ENCODE measurements at places on chromosomes 2 and 18.

DNA sequence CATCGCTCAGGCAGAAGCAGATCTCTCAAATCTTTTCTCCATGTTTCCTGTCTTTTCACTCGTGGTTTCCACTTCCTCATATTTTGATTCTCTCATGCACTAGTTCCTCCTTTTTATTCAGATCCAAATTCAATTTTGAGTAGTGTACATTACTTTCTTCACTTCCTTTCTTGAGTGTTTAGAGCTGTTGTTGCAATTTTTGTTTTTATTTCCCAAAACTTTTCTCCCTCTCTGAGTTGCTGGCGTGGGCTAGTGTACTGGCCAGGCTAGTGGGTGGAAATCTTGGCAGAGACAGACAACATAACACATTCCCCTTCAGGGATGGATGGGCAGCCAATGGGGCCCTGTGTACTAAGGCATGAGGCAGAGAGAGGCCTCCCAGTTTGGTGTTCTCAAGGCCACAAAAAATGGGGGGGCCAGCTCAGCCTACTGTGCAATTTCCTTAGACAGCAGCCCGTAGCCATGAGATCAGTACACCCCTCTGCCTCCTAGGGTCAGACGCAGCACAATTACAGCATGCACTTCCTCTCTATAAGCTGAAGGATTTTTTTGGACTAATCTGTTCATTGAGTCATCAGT lies 145.1 kb upstream of the PID1 start:
- DNase-seq: no peak

- no peak for DNase-seq
These were observed at the start of gene CBLN2 for GRCh38 chr18:72544092-72544886. TSS of gene CBLN2 (minus strand) at chr18:72544342. CDS start at chr18:72542160, 2,182 bp downstream.

GRCh38 chr2:98747888-98748287 lies 17.0 kb upstream of the MGAT4A start:
- no peak for DNase-seq

DNA sequence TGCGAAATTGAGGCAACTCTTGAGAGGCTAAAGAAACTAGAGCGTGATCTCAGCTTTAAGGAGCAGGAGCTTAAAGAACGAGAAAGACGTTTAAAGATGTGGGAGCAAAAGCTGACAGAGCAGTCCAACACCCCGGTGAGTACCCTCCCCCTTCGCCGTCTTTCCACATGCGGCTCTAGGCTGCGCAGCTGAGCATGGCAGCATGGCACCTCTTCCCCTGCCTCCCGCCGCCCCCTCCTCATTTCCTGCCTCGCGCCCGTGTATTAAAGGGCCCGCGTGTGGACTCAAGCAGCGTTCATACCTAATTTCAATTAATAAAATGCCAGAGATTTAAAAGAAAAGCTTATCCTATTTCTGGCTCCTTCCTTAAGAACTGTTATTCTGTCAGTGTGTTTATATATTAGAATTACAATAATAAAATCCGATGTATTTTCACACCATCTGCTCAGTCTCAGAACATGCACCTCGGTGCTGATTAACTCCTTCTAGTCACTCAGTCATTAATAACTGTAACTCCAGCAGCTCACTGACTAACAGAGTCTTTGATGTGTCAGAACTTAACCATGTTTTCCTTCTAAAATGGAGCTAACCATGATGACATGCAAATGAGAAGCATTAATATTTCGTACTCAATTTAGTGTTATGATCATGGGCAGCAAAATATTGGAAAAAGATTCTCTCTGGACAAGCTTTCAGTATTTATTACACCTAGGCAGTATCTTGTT lies 137.4 kb upstream of the CDCA7 start:
- no peak for DNase-seq

DNA sequence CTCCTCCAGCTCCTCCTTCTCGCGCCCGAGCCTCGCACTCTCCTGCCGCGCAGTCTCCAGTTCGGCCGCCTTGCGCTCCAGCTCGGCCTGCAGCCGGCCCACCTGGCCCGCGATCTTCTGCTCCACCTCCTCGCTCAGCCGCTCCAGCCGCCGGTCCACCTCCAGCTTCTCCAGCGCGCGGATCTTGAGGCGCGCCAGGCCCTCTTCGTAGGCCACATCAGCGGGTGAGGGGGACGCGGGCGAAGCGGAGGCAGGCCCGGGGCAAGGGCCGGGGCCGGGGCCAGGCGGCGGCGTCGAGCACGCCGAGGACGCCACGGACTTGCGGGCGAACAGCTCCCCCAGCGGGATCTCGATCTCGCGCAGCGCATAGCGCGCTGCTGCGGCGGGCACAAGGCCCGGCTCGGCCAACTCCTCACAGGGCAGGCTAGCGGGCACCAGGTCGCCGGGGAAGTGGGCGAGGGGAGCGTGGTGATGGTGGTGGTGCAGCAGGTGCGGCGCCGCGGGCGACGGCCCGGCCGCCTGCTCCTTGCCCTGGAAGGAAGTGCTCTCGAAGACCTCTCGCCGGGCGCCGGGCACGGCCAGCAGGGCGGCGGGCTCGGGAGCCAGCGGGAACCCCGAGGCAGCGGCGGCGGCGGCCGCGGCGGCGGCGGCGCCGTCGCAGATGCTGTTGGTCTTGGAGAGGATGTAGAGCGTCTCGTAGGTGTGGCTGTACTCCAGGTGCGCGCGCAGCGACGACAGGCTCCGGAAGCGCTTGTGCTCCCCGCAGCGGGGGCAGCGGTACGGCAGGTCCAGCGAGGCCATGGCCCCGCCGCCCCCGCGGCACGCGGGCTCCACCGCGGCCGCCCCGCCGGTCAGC lies 15.2 kb downstream of the FBXO41 start:
- peak; percentile 68 for DNase-seq

DNA sequence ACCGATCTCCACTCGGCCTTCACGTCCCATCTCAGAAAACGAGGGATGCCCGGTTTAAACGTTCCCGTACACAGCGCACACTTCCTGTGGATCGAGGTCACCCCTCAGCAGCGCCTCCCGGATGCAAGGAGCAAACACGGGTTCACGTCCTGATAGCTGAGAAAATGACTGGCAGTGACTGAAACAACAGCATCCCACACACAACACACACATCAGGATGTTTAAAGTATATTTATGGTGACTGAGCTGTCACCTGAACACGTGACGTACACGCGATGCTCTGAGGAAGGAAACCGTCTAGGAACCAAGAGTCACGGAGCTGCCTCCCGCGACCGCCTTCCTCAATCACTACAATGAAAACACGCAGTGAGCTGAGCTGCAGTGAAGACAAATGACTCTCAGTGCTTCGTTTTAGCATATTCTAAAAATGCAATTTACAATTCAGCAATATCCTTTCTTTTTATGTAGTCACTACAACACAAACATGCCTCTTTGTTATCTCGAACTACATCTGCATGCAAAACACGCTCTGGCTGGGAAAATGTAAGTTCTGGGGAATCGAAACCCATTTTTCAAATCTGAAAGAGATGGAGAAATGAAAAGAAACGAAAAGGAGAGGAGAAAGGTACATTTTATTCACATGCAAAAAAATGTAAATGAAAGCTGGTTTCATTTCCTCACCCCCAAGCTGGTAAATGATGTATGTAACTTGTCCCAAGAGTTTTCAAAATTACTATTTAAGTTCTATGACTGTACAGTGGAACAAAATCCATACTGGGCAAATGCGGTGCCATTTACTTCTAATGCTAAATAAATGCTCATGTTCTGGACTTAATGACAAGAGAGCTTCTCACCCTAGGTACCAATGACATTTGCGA lies 19.8 kb downstream of the HDAC4 start:
- peak; percentile 49 for DNase-seq

DNA sequence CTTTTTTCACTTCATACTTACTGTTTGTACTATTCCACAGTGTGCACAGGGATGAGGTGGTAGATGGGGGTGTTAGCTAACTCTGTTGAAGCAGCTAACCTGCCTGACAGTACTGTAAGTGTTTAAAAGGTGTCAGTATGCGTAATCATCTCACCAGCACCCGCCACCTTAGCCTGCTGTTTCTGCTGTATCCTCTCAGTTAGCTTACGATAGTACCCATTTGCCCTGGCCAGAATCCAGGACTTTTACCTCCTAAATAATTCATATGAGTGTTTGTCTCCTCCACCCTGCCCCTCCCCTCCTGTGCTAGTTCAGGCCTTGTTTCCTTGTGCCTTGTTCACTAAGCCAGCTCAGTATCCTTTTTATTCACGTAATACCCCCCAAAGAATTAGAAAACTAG lies 34.2 kb downstream of the TRAPPC12 start:
- DNase-seq: no peak

Data from activated T-cell treated with anti-CD3 and anti-CD28 coated beads for 1 hour (primary cell).